ENCODE measurements at places on chromosomes 7 and 10.

DNA sequence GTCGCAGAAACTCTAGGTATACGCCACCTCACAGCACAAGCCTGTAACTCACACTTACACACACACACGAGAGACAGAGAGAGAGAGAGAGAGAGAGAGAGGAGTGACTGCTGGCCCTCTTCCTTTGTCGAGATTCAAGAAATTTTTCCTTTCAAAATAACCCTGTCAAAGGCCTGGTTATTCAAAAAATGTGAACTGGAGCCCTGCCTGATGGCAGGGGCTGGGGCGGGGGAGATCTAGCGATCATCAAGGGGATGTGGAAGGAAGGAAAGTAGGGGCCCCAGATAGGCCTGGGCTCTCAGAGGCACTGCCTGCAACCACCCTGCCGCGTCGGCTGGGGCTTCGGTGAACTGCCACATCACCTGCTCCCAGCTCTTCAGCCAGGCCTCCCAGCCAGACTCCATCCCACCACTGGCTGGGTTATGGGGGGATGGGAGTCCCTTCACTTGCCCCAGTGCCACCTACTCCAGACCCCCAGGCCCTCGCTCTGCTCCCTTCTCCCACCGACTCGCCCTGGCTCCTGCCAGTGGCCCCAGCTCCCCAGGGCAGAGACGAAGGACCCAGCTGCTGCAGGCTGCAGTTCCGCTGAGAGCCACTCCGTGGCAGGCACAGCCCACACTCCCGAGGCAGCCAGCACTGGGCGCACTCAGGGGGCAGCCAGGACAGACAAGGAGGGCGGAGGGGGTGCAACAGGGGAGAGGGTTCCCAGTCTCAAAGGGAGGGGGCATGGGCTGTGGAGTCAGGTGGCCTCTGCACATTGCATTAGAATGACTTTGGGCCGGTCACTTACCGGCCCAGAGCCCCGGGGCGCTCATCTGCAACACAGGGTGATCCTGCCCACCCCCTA lies 15.3 kb downstream of the KCNH2 start:
- DNase-seq, result no peak

DNA sequence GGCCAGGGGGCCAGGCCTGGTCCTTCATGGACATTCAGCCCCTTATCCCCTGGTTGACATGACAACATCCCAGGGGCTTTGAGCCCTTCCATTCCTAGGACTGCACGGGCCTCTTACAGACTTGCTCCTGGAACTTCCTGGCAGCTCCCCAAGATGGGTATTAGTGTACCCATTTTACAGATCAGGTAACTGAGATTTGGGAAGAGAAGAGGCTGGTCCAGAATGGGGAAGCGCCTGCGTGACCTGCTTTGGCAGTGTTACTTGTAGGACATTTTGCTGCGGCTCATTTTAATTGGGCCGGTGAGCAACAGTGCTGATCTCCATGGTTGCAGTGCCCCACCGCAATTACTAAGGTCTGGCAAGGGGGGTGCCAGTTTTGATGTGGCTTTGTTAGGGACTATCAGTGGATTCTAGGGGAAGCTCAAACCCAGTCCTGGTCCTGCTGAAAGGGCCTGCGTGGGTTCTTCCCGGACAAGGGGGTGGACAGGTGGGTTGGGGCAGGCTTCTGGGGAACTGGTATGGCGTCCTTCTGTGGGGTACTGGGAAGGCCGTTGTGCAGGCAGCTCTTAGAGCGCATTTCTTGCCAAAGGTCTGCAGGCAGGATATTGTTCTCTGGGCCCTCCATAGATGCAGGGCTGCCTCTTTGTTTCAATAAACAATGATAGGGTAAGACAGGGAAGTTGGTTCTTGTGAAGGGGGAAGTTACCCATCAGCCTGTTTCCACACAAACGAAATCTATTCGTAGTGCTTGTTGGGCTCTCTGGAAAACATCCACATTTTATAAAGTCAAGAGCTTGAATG lies 137.6 kb downstream of the RGS10 start:
- DNase-seq, result no peak

GRCh38 chr10:110174816-110175215 lies 32.6 kb upstream of the MXI1 start:
- DNase-seq, result no peak

- no peak for DNase-seq
These were observed 130.6 kb upstream of the LSM8 start for GRCh38 chr7:118053353-118053752.

GRCh38 chr7:105853931-105854419 lies 22.4 kb downstream of the ATXN7L1 start:
- DNase-seq, result no peak

DNA sequence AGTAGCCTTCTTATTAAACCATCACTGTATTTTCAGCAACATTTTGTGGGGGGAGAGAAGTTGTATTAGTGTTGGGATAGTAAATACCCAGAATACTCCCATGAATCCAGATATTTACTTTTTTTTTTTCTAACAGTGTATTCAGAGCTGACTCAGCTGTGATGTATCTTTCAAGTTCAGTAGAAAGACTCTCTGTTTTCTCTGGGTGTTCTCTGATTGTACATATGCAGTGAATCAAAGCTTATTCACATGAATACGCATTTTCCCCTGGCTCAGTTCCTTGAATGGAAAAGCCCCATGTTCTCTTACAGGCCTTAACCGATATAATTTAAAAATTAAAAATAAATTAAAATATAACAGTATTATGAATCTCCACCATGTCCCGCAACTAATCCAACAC lies 1.3 kb downstream of the TFPI2 start:
- DNase-seq, result no peak

All from NCI-H187 treated with DMSO at 0.1 percent for 48 hours (cell line).